Daoy (cell line): ENCODE measurements at places on chromosomes 6 and 20. TPM values are rescaled to one million over a fixed set of nuclear protein-coding genes. Genes with fewer than 3 reads are reported as not detected.

- DNase-seq: no peak
Measured at GRCh38 chr6:151010071-151010470, 144.6 kb downstream of the MTHFD1L start.

The HLA-DQB2 gene
- not detected in 2 replicates for total RNA-seq

The HEBP2 gene
- 39.2 and 41.6 TPM in 2 replicates for total RNA-seq

- no peak for DNase-seq
Measured at GRCh38 chr6:23388086-23388783, 737.8 kb upstream of the NRSN1 start.

DNA sequence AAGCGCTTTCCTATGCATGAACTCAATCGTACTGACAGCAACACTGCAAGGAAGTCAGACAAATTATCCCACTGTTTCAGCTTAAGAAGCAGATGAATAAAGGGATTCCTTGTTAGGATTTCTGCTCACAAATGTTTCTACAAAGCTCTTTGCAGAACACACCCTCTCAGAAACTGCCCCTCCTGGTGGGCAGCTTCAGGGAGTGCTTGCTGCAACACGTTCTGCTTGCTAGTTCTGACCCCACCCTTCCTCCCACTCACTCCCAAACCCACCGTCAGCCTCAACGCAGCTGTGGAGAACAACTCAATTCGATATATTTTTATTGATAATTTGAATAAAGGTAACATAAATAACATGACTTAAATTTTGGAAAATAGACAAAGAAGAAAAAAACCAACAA is 250.8 kb upstream of the PRDM1 start:
- peak; percentile 45 for DNase-seq

DNA sequence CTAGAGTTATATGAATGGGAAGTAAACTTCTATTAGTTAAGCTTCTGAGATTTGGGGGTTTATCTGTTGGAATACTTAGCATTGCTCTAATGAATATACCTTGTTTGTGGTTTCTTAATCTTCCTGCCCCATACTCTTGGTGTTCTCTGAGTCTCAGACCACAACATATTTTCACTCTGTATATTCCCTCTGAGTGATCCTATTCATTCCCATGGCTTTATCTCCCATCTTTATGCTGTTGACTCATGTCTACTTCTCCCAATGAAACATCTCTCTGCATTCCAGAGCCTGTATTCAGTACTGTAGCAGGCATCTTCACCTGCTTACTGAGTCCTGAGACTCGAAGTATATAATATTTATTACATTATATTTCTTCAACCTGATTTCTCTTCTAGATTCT is 283.7 kb upstream of the MAP3K7 start:
- DNase-seq: peak; percentile 30

The TFAP2A gene
- 4.5 and 5.6 TPM in 2 replicates for total RNA-seq

GRCh38 chr6:74939151-74939708 is 266.6 kb downstream of the COL12A1 start:
- DNase-seq: no peak
